Fibroblast of skin of left biceps (primary cell): ENCODE measurements at places on chromosomes 3 and 15.

- DNase-seq, result peak; percentile 49
These were observed 83.6 kb upstream of the TSEN2 start for GRCh38 chr3:12400616-12401194.

- no peak for DNase-seq
These were observed 95.3 kb upstream of the HES1 start for GRCh38 chr3:194040516-194041273.

GRCh38 chr3:132351222-132351806, 34.1 kb downstream of the ACP3 start:
- DNase-seq, result no peak

GRCh38 chr3:54433846-54434245, 311.5 kb downstream of the CACNA2D3 start:
- no peak for DNase-seq

DNA sequence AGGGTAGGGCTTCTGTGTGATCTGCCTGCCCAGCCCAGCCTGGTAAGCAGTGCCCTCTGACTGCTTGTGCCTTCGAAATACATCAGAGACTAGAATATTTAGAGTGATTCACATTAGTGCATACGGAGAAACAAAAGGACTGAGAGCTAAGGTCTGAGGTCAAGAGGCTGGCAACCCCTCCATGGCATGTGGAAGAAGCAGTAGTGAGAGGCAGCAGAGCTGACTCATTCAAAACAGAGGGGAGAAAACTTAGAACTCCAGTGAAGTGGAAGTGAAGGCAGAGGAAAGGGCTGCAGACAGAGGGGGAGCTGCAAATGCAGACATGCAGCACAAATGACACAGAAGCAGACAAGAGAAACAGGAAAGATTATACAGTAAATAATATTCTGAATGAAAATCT, 61.6 kb downstream of the ULK4 start:
- DNase-seq, result no peak

GRCh38 chr3:65037861-65038260, 350.1 kb upstream of the ADAMTS9 start:
- DNase-seq, result peak; percentile 38

GRCh38 chr3:188439080-188439479, 285.1 kb downstream of the LPP start:
- DNase-seq, result no peak

DNA sequence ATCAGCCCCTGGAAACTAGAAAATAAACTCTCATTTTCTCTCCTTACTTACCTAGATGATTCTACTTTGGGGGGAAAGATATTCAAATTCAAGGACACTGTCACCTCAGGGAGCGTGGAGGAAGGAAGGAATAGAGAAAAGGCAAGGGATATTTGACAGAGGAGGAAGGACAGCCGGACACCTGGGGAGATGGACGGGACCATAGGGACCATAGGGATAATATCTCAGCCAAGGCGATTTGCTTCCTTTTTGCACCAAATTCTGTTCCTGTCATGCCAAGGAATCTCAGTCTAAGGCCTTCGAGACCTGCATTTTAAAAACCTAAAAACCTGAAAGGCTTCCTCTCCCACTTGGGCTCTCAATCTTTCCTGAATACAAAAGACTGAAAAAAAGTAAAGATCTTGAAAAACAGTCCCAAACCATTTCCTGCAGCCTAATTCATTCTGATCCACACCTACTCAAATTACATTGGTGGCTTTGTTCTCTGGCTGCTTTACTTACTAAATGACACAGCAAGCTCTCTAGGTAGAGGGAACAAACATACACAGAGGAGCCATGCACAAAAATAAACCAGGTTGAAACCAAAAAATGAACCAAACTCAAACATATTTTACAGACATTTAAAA, 73.9 kb upstream of the SLC24A5 start:
- DNase-seq, result no peak

DNA sequence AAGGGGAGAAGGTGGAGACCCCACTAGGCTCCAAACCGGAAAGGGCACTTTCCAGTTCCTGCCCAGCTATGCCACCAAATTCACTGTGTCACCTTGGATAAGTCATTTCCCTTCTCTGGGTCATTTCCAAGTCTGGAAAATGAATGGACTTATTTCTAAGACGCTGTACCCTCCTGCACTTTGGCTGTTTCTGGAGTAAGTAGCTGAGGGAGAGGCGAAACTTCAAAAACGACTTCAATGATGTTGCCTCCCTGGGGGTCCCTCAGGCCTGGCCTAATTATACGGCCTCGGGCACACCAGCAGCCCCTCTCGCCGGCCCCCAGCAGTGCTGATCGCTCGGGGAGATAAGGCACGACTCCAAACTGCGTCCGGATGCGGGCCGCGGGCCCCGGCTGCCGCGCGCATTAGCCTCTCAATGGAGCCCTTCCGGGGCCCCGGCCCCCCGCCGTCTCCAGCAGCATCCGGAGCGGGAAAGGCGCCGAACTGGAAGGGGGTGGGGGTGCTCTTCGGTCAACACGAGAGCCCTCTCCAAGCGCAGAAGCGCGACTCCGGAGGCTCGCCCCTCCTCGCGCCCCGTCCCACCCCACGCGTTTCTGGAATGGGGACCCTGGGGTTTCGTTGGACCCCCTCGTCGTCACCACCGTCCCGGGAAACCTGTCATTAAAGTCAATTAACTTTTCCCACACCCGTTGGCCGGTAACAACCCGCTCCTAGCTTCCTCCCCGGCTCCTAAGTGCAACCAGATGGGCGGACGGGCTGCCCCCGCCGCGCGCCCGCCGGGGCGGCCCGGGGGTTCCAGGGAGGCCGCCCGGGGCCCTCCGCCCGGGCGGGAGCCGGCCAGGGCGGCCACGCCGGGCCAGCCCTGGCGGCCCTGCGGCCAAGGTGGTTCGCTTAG, 4.8 kb downstream of the HES1 start:
- DNase-seq, result no peak

- DNase-seq, result no peak
These were observed 11.7 kb upstream of the LACTB start for GRCh38 chr15:63109920-63110319.

DNA sequence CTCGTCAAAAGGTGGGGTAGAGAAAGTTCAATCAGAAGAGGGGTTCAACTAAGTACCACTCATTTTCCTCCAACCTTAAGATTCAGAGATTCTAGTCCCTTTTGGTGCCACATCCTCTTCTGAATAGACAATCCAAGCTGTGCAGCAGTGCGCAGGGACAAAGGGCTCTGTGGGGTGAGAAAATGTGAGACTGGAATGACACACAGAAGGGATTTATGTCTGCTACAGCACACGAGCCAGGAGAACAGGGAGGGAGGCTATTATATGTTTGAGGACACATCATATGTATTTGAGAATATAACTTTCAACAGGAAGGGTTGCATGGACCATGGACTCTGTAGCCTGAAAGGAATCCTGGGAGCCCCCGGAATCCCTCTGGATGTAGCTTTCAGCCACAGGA, 33.0 kb downstream of the LSM3 start:
- no peak for DNase-seq
